ENCODE measurements at places on chromosomes 16 and 17.

- DNase-seq: no peak
These were observed 2.0 kb upstream of the C17orf99 start for GRCh38 chr17:78144147-78144719.

- no peak for DNase-seq
These were observed 5.2 kb upstream of the EIF1 start for GRCh38 chr17:41683441-41684007.

DNA sequence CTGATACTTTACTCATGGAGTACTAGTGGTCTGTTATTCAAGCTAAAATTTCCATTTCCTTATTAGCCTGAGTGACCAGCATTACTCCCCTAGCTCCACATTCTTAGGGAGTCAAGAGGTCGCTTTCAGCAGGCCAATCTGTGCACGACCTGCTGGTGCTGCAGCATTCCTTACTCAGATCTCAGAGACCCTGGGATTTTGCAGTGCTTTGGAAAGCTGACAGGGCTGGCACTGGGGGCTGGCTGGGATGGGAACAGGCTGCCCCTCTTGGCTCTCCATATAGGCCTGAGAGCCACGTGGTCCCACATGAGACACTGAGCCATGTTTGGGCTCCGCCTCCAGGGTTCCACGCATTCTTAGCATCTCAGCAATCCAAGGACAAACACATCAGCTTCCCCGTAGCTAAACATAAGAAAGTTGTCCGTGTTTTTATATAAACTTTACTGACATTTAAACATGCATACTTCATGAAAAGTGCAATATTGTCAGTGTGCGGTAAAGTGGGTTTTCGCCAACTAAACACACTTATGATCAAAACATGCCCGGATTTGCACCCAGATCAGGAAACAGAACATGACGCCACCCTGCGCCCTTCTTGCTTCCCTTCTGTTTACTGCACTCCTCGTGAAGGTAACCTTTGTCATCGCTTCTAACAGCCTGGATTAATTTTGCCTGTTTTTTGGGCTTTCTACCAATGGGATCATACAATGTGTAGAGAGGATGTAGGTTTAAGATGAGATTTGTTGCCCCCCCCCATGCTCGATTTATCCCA lies 254.5 kb upstream of the CACNG5 start:
- DNase-seq: no peak

- no peak for DNase-seq
These were observed 54.9 kb downstream of the IKZF3 start for GRCh38 chr17:39809221-39809620.

DNA sequence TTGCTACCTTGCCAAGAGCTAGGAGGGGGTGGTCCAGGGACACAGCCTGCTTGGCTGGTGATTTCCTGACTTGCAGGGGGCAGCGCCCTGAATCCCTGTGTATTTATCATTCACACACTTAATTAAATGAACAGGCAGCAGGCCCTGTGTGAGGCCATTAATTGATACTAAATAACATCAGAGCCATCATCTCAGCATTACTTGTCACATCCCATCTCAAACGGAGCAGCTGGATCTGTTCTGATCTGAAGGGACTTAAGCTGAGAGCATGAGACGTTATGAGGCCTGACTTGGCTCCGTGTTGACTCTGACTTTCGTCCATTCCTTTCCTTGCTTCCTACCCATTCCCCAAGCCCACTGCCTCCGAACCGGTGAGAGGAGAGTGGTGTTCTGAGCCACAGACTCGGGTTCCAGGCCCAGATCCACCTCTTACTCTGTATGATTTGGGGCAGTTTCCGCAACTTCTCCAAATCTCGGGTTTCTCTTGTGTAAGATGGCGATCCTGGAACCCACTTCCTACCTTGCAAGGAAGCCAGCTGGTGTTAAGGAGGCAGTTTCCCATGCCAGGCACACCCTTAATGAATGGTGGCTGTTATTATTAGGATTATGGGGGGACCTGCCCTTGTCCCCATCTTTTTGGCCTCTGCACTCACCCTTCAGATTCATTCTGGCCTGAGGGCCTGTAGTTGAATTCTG lies 33.8 kb downstream of the CACNA1G start:
- no peak for DNase-seq

- no peak for DNase-seq
These were observed 33.8 kb downstream of the PCTP start for GRCh38 chr17:55784666-55785065.

Measured in activated naive CD4-positive, alpha-beta T cell treated with anti-CD3 and anti-CD28 coated beads, Interleukin-2, amount 50 U/mL, for 16 hours (primary cell).